ENCODE measurements at places on chromosomes 13 and 19.

- peaks cover 59% of the 10 kb centered on the region for H3K36me3 ChIP-seq
- H3K4me3 ChIP-seq, result no peak overlapping the region
- no peaks in the 10 kb centered on the region for H3K27me3 ChIP-seq
- no peak overlapping the region for H3K27ac ChIP-seq
- DNase-seq, result no peak
- peaks cover 2% of the 10 kb centered on the region for H3K4me1 ChIP-seq
These were observed 541 bp upstream of the RSPH6A start for GRCh38 chr19:45815481-45816216.

GRCh38 chr13:109281903-109282635, 504.3 kb downstream of the IRS2 start:
- H3K36me3 ChIP-seq, result no peaks in the 10 kb centered on the region
- H3K4me3 ChIP-seq, result no peak overlapping the region
- no peak overlapping the region for H3K27ac ChIP-seq
- H3K4me1 ChIP-seq, result no peaks in the 10 kb centered on the region

DNA sequence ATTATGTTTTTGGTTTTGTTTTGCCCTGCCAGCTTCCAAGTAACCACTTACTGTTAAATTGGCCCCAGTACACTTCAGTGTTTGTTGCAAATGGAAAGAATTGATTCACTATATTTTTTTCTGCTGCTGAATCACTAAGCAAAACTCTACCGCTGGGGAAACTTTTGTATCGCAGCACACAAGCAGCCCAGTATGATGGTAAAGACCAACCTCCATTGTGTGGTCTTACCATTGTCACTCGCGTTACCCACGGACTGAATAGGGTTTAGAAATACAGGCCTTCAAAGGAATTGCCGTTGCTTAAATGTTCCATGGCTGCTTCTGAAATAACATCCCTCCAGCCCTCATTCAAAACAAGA, 7.9 kb downstream of the SPATA13 start:
- peaks cover 18% of the 10 kb centered on the region for H3K36me3 ChIP-seq
- H3K4me3 ChIP-seq, result no peak overlapping the region
- no peaks in the 10 kb centered on the region for H3K27me3 ChIP-seq
- H3K4me1 ChIP-seq, result no peaks in the 10 kb centered on the region
- no peak overlapping the region for H3K27ac ChIP-seq

DNA sequence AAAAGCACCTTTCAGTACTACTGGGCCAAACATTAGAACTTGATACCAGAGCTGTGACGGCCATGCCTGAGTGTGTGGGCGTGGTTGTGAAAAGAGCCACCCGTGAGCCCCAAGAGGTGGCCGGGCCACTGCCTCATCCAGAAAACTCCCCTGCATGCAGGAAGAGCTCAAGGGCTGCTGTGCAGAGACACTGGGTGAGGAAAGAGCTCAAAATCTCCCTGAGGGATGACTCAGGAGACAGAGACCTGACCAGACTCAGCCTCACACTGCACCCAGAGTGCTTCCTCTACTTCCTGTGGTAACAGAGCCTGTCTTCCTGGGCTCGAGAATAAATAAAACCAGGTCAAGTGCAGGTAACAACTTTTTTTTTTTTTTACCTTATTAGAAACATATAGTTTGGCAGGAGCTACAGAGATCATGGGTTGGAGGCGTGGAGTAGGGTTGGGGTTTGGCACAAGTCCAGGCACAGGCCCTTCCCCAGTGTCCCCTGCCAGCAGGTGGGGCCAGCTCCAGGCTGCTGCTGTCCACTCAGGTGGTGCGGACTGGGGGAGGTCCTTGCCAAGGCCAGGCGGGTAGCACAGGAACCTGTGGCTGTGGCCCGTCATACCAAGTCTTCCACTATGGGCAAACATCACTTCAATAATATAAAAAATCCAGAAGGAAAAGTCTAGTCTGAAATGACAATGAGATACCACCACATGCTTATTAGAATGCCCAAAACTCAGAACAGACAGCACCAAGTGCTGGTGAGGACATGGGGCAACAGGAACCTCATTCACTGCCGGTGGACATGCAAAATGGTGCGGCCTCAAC, 25.5 kb downstream of the ELL start:
- DNase-seq, result peak; percentile 71
- peaks cover 8% of the 10 kb centered on the region for H3K4me1 ChIP-seq

GRCh38 chr13:75806117-75806516, 170.0 kb downstream of the LMO7 start:
- DNase-seq, result no peak
- no peak overlapping the region for H3K4me3 ChIP-seq
- no peaks in the 10 kb centered on the region for H3K4me1 ChIP-seq
- no peak overlapping the region for H3K27ac ChIP-seq

GRCh38 chr13:74784959-74785358, 650.8 kb upstream of the KLF12 start:
- H3K4me1 ChIP-seq, result no peaks in the 10 kb centered on the region
- no peak overlapping the region for H3K4me3 ChIP-seq
- no peaks in the 10 kb centered on the region for H3K27me3 ChIP-seq
- H3K36me3 ChIP-seq, result no peaks in the 10 kb centered on the region
- H3K27ac ChIP-seq, result no peak overlapping the region

Measured in Calu3 (cell line).